ENCODE measurements at places on chromosomes 11 and 22.
A peak's percentile ranks its signal among the peaks of the same experiment; 100 is the strongest.

GRCh38 chr22:45481661-45482060, 21.0 kb upstream of the FBLN1 start:
- no peak for DNase-seq

GRCh38 chr22:45096256-45096907, 67.3 kb upstream of the NUP50 start:
- no peak for DNase-seq

- DNase-seq, result no peak
These were observed 344.7 kb downstream of the MN1 start for GRCh38 chr22:27456696-27457503.

DNA sequence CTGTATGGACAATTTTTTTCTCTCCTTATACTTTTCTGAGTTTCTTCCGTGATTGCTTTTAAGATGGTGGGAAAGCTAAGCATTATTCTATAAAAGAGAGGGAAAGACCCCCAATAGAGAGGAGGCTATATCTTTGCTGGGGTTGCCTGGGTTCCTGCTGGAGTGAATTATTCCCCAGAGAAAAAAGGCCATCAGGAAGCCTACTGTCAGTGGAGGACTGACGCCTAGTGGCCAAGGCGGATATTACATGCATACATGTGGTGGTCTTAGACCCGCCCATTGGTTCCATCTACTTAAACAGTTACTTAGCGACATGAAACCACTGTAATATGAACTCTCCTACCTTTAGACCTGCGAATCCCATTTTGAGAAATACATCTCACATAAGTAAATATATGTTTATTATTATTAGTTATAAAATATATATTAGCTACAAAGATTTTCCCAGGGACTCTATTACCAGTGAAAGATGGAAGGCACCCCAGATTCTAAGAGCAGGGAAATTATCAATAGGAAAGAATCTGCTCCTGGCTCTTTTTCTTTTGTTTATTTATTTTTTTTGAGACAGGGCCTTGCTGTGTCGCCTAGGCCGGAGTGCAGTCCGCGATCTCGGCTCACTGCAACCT, 15.7 kb upstream of the PGA3 start:
- DNase-seq, result peak; percentile 63

DNA sequence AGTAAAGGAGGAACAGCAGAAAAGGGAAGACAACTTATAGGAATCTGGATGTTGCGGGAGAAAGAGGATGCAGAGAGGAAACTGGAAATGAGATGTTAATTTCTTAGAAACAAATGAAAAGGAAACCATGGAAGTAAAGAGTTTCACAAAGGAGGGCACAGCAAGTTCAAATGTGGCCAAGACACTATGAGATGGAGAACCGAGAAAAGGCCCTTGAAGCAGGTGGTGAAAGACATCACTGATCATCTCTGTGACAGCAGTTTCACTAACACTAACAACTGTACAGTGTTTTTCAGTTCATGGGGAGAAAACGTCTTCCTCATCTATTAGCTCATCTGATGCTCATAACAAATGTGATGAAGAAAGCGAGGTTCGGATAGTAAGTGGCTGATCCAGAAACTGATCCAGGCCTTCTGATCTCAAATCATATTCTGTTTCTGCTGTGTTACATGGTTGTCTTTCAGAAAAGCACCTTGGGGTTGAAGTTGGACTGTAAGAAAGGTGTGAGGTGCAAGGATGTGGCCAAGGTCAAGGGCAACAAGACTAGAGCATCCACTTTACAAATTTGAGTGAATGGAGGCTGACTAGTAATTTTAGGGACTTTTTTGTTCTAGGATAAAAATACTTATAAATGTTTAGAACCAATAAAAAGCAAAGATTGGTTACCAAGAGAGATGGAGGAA, 492.1 kb upstream of the CADM1 start:
- no peak for DNase-seq

- DNase-seq, result no peak
These were observed 78.9 kb downstream of the CELSR1 start for GRCh38 chr22:46458525-46458924.

Data from NCI-H1930 (cell line).